ENCODE measurements at places on chromosomes 5 and 9. TPM values are rescaled to one million over a fixed set of nuclear protein-coding genes. Genes with fewer than 3 reads are reported as not detected.

Gene PHF24
- total RNA-seq = 0.16 TPM

- DNase-seq = no peak
Observed at GRCh38 chr5:56919942-56920662, 10.7 kb downstream of the SETD9 start.

DNA sequence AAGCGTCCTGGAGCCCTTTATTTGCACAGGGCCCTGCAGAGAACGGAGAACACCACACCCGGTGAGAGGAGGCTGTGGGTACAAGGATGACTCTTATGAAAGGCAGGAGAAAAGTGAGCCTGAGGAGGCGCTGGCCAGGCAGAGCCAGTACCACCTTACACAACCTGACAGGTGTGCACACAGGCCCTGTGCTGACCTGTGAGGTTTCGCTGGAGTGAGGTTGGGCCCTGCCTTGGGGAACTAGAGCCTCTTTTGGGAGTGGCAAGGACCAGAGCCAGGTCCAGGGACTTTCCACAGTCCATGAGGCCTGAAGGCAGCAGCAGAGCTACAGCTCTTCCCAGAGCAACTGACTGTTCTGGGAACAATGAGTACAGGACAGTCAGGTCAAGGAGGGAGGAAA, 3.1 kb downstream of the SRD5A1 start:
- DNase-seq = no peak

GRCh38 chr5:150498501-150498900, 9.4 kb upstream of the NDST1 start:
- DNase-seq = no peak

- peak; percentile 27 for DNase-seq
Observed at GRCh38 chr5:149666212-149666852, 63.8 kb upstream of the PPARGC1B start.

Measured in fibroblast of the aortic adventitia (primary cell).